A375 (cell line): ENCODE measurements at places on chromosomes 16 and 17. TPM values are rescaled to one million over a fixed set of nuclear protein-coding genes. Genes with fewer than 3 reads are reported as not detected.

The USP10 gene
- total RNA-seq = 76.5 and 79.4 TPM in 2 replicates

The MOSMO gene
- total RNA-seq = 78.3 and 79.1 TPM in 2 replicates

The PRR11 gene
- 22.2 and 24.7 TPM in 2 replicates for total RNA-seq

The TPSG1 gene
- total RNA-seq = not detected in 2 replicates

The METTL22 gene
- total RNA-seq = 15.6 and 20.9 TPM in 2 replicates

The PCTP gene
- 11.9 and 12.0 TPM in 2 replicates for total RNA-seq

The DRC3 gene
- 2.0 and 2.9 TPM in 2 replicates for total RNA-seq

The MT1F gene
- total RNA-seq = not detected in 2 replicates

The ABCC12 gene
- total RNA-seq = 0.11 TPM in 1 of 2 replicates, not detected in the other

The RSKR gene
- 6.3 and 7.8 TPM in 2 replicates for total RNA-seq

The ACSM2B gene
- total RNA-seq = not detected in 2 replicates

The MYO15B gene
- 6.4 and 6.9 TPM in 2 replicates for total RNA-seq

The C16orf89 gene
- total RNA-seq = not detected in 2 replicates

The DPEP3 gene
- not detected in 2 replicates for total RNA-seq

The BCO1 gene
- 0.37 TPM in 1 of 2 replicates, not detected in the other for total RNA-seq

The HAS3 gene
- total RNA-seq = 2.8 and 5.5 TPM in 2 replicates

The TEX19 gene
- total RNA-seq = 0.16 and 0.98 TPM in 2 replicates

The MYO15A gene
- 0.27 and 0.41 TPM in 2 replicates for total RNA-seq

The ARL16 gene
- 47.6 and 51.0 TPM in 2 replicates for total RNA-seq

The ATP6V0A1 gene
- total RNA-seq = 22.3 and 26.5 TPM in 2 replicates

The MRPS34 gene
- total RNA-seq = 187 and 223 TPM in 2 replicates

The SEPTIN12 gene
- 0.08 TPM in 1 of 2 replicates, not detected in the other for total RNA-seq

The ASPHD1 gene
- 11.5 and 13.5 TPM in 2 replicates for total RNA-seq

The VASN gene
- 1.6 and 1.9 TPM in 2 replicates for total RNA-seq

The KRT40 gene
- not detected in 2 replicates for total RNA-seq

The KRTAP4-5 gene
- not detected in 2 replicates for total RNA-seq

The ST6GALNAC2 gene
- 2.8 and 6.1 TPM in 2 replicates for total RNA-seq

The TMEM92 gene
- 0.19 and 0.21 TPM in 2 replicates for total RNA-seq

The KCNH6 gene
- not detected in 2 replicates for total RNA-seq

The PITPNM3 gene
- 1.1 TPM in 2 replicates for total RNA-seq

The TMEM235 gene
- total RNA-seq = not detected in 2 replicates

The SULT1A1 gene
- 0.80 and 1.6 TPM in 2 replicates for total RNA-seq

The KRT31 gene
- total RNA-seq = not detected in 2 replicates

The KRTAP4-3 gene
- not detected in 2 replicates for total RNA-seq

The ARL2BP gene
- 34.5 and 35.4 TPM in 2 replicates for total RNA-seq

The CRYM gene
- total RNA-seq = 0.16 TPM in 1 of 2 replicates, not detected in the other

The SPNS1 gene
- total RNA-seq = 54.7 and 59.7 TPM in 2 replicates

The HS3ST4 gene
- not detected in 2 replicates for total RNA-seq

The KRTAP3-1 gene
- total RNA-seq = not detected in 2 replicates

The TAOK2 gene
- total RNA-seq = 33.6 and 37.5 TPM in 2 replicates

The LPO gene
- total RNA-seq = not detected in 2 replicates

The WNK4 gene
- 16.1 and 27.3 TPM in 2 replicates for total RNA-seq

The SOX9 gene
- total RNA-seq = 1.5 and 1.6 TPM in 2 replicates
